GM04504 (cell line): ENCODE measurements at places on chromosomes 16 and 17.

DNA sequence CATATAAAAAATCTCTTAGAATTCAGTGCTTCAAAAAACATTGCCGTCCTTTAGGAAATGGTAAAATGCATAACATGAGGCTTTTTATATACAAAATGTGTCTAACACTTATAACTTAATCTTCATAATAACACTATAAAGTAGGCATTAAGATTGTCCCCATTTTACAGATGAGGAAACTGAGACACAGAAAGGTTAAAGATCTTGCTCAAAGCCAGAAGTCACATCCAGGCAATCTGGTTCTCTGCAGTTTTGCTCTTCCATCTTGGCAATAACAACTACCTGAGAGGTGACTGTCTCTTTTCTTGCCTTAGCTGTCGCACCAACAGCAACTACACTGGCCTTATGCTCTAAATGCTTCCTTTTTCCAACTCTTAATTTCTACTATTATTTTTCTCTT, 24.5 kb downstream of the AP1G1 start:
- DNase-seq = no peak

GRCh38 chr16:46733319-46733830, 14.8 kb downstream of the MYLK3 start:
- no peak for DNase-seq

GRCh38 chr17:73465953-73466230, 154.1 kb upstream of the CDC42EP4 start:
- DNase-seq = no peak

DNA sequence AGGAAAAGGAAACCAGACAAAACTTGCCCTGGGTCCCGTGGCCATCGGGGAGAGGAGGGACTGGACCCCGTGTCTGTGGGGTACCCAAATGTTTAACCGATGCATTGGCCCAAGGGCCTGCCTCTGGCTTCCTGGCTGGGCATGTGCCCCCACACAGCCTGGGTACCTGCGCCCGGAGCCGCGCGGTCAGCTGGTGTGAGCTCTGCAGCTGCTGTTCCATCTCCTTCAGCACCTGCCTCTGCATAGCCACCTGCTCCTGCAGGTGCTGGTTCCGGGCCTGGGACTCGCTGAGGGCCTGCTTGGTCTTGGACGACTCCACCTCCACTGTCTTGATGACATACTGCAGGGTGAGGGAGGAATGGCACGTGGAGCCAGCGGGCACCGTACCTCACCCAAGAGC, 31.9 kb downstream of the KIFC3 start:
- DNase-seq = no peak

GRCh38 chr16:34802848-34803599, 1343.6 kb downstream of the TP53TG3F start:
- no peak for DNase-seq

DNA sequence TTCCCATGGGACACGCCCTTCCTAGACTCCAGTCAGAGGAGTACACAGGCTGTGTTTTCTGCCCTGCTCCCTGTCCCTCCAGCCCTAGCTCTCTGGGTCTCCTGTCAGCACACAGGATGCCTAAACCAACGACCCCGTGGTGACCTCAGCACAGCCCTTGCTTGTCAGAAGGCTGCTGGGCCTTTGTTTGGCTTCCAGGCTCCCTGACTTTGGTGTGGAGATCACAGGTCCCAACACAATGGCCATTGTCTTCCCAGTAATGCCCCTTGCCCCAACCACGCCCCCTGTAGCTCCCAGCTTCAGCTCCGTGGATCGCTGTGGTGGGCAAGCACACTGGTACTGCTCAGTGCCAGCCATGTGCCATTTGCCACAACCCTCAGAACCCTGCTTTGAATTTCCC, 15.0 kb downstream of the HNF1B start:
- DNase-seq = no peak

GRCh38 chr17:16456742-16457316, 35.2 kb downstream of the LRRC75A start:
- DNase-seq = no peak

- DNase-seq = peak; percentile 87
These were observed 18.2 kb upstream of the RASL10B start for GRCh38 chr17:35713069-35713728.

DNA sequence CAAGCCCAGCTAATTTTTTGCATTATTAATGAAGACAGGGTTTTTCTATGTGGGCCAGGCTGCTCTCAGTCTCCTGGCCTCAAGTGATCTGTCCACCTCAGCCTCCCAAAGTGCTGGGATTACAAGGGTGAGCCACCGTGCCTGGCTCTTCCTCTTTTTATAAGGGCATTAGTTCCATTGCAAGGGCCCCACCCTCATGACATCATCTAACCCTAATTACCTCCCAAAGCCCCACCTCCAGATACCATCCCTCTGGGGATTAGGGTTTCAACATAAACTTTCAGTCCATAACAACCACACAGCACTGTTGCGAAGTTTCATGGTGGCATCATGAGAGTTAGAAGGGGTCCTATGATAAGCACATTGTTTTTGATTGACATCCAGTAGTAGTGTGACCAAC, 277.7 kb downstream of the GRIN2A start:
- DNase-seq = no peak

DNA sequence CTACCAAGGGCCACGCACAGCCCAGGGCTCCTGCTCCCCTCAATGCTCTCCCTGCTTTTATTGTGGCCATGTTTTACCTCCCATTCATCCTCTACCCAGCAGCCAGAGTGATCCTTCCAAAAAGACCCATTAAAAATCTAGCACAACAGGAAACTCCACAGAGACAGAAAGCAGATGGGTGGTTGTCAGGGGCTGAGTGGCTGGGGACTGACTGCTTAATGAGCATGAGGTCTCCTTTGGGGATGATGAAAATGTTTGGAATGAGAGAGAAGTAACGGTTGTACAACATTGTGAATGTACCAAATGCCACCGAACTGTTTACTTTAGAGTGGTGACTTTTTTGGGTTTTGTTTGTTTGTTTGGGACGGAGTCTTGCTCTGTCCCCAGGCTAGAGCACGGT, 107.4 kb downstream of the GAS7 start:
- DNase-seq = peak; percentile 28

GRCh38 chr16:67163164-67163998, 1.2 kb upstream of the HSF4 start:
- no peak for DNase-seq

- peak; percentile 64 for DNase-seq
These were observed 25.5 kb upstream of the MYO15B start for GRCh38 chr17:75561927-75562603.

DNA sequence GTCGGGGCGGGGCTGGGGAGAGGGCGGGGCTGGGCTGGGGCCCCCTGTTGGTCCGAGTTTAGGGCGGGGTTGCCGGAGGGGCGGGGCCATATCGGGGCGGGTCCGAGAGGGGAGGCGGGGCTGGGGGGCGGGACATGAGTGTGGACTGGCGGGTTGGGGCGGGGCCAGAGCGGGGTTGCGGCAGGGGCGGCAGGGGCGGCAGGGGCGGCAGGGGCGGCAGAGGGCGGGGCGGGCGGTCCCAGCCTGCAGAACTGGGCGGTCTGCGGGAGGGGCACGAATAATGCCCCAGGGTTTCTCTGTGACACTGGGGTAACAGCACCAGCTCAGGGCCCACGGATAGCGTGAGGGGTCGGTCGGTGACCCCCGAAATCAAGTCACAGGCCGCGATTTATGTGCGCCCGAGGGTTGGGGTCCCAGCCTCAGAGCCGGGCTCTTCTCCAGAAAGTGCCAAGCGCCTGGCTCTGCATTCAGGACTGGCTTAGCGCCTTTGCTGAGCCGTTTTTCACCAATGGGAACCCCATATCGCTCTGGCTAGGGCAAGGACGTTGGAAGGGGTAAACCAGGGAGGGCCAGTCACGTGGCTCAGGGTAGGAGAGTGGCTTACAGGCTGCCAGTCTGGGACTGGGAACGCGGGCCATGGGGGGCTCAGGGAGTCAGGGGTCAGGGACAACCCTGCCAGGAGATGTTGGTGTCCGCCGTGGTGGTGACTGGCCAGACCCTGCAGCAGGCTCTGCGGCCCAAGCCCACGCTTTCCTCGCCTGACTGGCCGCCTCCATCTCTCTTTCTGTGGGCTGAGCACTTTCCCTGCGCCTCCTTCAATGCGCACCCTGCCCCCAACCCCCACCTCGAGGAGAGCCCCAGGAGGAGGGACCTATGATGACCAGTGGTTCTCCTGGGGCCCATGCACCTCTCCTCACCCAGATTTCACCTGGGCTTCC, 1.2 kb upstream of the METTL26 start:
- peak; percentile 69 for DNase-seq

- no peak for DNase-seq
These were observed 55.0 kb downstream of the SNTB2 start for GRCh38 chr16:69241926-69242325.

DNA sequence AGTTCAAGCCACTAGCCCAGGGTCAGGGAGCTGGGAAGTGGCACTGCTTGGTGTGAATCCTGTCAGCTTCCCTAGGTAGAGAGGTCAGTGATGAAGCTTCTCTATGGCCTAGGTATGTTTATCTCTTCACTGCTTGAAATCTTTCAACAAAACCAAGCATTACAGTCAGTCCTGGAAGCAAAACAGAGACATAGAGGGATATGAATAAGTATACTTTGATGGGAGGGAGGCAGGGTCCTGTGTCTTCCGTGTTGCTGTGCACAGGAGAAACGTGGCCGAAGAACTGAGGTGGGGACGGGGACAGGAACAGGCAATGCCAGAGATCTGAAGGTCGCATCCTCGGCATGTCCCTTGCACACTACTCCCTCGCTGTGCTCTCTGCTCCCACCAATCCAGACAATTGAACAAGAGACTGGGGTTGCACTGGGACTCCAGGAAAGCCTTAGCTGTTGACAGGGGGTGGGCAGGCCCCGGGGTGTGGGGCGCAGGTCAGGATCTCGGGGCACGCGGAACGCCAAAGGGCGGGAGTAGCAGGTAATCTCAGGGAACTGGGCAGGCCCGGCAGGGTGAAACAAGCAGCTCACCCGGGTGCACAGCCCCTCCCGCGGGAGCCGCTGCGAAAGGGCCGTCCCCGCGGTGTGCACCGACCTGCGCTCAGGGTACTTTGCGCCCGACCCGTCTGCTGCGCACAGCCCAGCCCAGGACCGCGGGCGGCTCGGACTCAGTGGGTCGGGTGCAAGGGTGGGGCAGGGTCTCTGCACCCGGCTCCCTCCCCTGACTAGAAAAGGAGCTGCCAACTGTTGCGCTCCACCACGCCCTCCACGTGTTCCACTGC, at the start of gene MT1H:
Gene MT1H (plus strand): TSS at position 810 of the 835 bp plus-strand sequence. CDS start 71 bp downstream, outside the sequence.
- no peak for DNase-seq

DNA sequence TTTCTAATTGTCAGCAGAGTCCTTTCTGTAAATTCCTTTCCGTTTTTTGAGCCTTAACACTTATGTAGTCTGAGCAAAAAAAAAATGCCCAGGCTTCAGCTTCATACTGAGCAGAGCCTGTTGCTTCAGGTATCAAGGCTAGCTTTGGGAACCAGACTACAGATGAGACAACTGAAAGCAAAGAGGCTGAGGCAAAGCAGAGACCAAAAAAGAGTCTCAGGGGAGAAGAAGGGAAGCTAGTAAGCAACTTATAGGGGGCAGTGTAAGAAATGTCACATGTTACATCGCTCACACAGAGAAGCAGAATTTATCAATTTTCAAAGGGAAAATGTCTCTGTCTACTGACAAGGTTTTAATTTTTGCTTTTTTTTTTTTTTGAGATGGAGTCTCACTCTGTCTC, 3.3 kb downstream of the HASPIN start:
- no peak for DNase-seq

DNA sequence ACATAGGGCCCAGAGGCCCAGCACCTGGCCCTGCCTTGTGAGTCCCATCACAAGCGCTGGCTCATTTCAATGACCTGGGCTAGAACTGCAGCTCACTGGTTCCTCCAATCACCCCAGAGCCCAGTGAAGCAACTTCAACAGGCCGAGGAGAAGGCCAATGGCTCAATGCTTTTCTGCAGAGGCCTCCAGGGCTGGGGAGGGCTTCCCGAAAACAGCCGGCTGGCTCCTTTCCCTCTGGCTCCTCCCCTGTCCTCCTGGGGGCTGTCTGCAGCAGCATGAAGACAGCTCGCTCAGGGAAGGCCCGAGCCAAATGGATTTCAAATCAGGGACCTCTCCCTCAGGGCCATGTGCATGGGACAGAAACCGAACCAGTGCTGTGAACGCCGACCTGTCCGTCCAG, 121.6 kb downstream of the ZNF423 start:
- DNase-seq = no peak

DNA sequence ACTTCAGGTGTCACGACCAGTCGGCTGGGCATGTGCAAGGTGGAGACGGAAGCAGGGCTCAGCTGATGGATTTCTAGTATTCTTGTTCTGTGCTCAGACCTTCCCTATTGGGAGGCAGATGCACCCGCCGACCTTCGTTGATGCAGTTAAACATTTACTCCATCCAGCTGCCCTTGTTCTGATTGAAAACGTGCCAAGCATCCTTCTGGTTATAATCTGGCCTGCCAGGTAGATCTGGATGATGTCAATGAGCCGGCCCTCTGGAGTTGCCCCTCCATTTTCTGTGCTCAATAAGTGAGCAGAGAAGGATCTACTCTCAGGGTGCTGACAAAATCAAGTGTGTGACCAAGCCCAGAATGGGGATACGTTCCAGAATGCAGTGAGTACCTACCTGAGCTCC, 38.3 kb downstream of the CCDC182 start:
- DNase-seq = no peak

GRCh38 chr16:48955837-48956236, 325.8 kb downstream of the CBLN1 start:
- DNase-seq = no peak
